Dermis blood vessel endothelial cell (primary cell): ENCODE measurements at places on chromosomes 6 and 20. TPM values are rescaled to one million over a fixed set of nuclear protein-coding genes. Genes with fewer than 3 reads are reported as not detected.

- no peak for DNase-seq
These were observed 25.2 kb downstream of the TAF4 start for GRCh38 chr20:62040381-62040922.

DNA sequence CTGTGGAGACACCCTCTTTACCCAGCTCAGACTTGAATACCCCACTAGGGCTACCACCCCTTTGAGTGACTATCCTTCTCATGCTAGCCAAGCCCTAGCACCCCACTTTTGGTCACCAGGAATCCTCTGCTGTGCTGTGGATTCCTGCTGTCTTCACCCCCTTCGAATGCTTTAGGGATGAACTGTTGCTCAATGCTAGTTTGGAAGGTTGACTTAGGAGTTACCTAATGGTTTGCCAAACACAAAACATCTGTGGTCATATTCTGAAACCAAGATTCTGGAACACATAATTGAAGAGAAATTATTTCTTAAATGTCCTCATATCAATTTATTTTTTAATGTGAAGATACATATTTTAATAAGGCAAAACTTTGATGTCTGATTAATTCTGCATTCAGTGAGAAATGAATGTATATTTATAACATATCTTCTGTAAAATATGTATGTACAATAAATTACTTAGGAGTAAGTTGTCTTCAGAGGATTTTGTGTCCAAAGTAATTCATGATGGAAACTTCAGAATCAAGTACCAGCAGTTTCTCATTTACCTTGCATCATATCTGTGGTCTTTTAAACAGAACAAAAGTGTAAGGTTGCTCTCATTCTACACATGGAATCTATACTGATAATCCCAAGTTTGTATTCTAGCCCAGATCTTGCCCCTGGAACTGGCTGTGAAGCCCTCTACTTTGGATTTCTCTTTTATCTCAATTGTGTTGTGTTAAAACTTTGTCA lies 46.9 kb downstream of the TMEM200A start:
- no peak for DNase-seq

DNA sequence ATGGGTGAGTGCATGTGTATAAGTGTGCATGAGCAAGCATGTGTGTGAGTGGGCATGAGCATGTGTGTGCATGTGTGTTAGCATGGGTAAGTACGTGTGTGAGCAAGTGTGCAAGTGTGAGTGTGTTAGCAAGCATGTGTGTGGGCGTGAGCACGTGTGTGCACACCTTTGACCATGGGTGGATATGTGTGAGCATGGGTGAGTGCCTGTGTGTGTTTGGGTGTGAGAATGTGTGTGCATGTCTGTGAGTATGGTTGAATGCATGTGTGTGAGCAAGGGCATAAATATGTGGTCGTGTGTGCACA lies 84.6 kb downstream of the DLL1 start:
- no peak for DNase-seq

- peak; percentile 85 for DNase-seq
These were observed 60.4 kb upstream of the KLHL31 start for GRCh38 chr6:53725791-53726575.

- DNase-seq = no peak
These were observed 158.8 kb downstream of the JARID2 start for GRCh38 chr6:15404685-15404980.

The CCN2 gene
- 773 and 867 TPM in 2 replicates for total RNA-seq
